Posterior cingulate gyrus (tissue), 11 donors: ENCODE measurements at places on chromosomes 5 and 9.

DNA sequence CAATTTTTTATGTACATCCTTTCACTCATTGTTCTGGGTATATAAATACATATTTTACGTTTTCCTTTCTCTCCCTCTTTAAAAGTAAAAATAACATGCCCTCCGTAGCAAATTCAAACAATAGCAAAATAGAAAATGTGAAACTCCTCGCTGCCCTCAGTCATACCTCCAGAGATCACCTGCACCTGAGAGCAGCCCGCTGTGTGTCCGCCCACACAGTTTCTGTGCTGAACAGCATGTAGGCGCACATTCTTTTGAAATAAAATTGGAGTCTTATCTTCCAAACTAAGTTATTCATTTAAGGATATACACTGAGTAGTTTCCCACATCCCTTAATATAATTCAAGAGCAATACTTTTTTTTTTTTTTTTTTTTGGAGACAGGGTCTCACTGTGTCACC is 255.7 kb downstream of the AOPEP start:
- DNase-seq: no peak

DNA sequence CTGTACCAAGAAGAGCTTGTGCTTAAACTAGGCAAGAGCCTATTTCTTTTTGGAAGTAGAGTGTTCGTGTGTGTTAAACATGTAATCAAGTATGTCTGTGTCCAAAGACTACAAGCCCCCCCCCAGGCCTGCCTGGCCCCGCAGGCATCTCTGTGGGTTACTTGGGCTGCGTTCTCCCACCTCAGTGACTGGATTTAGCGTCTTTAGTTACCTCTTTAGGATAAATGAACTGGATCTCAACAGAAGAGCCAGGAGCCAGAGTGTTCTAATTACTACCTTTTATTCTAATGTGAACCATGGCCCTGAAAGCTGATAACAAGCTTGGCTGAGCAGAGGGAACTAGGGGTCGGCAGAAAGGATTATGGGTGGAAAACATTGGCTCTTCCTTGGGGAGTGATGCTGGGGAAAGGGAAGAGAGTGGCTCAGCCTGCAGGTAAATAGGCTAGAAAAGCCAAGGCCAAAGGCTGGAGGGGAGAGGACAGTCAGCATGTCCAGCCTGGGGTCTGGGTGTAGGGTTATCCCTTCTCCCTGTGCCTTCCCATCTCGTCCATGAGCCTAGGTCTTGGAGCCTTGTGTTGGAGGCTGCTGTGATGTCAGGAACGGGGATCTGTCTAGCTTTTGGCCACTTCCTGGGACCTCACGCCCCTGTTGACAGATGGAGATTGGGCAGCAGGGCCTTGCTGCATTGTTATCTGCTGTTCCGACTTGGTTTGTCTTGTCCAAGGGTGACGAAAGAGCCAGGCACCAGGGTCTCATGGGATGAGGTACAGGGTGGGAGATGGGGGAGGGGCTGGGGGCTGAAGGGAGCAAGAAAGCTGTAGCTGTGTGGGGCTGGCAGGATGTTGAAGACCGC is 11.1 kb downstream of the CD74 start:
- no peak for DNase-seq

DNA sequence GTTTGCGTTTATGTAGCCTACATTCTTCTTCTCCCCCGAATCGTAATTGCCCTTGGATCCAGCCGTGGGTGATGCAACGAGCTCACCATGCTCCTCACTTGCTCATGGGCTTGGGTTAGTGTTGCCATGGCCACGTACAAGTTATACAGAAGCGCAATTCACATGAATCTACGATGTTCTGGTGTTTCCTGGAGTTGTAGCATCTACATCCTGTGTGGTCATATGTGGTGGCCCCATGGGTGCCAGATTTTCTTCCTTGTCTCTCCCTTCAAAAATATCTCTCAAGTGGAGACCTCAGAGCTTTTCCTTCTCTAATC is 115.3 kb downstream of the TLE4 start:
- no peak for DNase-seq

- DNase-seq: no peak
Measured at GRCh38 chr9:85262333-85262732, 479.4 kb downstream of the AGTPBP1 start.

- no peak for DNase-seq
Measured at GRCh38 chr9:28888806-28889205, 1315.5 kb upstream of the C9orf72 start.

GRCh38 chr5:175464074-175464941 is 14.1 kb upstream of the SFXN1 start:
- no peak for DNase-seq

DNA sequence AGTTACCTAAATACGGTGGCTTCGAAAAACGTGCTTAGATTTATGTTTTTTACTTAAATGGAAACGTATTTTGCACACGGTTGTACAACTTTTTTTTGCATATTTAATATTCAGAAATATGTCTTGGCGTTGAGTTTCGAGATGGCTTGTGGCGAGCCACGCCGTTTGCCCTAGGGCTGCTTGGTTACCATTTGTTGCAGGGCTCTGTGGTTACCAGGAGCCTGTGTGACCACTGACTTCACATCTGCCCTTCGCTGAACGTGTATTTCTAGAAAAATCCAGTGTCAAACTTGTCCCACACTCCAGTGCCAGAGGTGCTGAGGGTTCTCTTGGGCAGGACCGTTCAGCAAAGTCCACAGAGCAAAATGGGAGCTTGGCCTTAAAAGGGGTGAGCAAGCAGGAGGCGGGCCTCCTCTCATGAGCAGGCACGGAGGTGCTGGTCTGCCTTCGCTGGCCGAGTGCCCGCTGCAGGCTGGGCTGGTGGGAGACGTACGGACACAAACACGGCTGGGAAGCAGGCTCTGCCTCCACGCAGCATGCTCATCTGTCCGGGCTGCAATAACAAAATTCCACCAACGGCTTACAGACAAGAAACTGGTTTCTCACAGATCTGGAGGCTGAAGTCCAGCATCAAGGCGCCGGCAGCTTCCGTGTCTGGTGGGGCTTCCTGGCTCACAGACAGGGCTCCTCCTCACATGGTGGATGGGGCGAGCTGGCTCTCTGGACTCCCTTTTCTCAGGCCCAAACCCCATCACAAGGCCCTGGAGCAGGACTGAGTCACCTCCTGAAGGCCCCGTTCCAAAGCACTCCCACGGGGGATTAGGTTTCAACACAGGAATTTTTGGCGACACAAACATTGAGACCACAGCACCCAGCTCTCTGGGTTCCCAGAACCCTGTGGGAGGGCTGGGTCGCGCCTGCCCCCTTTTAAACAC is 5.4 kb downstream of the MRPL36 start:
- DNase-seq: no peak

DNA sequence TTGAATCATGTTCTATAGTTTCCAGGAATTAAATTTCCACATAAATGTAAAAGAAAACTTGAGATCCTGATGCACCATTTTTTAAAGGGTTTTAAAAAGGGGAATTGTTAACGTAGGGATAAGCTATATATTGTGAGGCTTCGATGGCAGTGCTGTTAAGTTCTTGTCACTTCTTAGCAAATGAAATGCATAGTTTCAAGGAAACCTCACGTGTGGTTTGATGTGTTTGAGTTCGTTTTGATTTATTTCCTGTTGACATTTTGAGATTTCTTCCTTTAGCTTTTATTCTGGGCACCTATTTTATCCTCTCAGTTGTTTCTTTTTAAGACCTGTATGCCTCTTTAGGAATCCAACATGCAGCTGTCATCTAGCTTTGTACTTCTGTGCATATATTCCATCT is 301.0 kb downstream of the DOCK8 start:
- no peak for DNase-seq

GRCh38 chr5:153818626-153819025 is 220.1 kb downstream of the FAM114A2 start:
- DNase-seq: no peak

DNA sequence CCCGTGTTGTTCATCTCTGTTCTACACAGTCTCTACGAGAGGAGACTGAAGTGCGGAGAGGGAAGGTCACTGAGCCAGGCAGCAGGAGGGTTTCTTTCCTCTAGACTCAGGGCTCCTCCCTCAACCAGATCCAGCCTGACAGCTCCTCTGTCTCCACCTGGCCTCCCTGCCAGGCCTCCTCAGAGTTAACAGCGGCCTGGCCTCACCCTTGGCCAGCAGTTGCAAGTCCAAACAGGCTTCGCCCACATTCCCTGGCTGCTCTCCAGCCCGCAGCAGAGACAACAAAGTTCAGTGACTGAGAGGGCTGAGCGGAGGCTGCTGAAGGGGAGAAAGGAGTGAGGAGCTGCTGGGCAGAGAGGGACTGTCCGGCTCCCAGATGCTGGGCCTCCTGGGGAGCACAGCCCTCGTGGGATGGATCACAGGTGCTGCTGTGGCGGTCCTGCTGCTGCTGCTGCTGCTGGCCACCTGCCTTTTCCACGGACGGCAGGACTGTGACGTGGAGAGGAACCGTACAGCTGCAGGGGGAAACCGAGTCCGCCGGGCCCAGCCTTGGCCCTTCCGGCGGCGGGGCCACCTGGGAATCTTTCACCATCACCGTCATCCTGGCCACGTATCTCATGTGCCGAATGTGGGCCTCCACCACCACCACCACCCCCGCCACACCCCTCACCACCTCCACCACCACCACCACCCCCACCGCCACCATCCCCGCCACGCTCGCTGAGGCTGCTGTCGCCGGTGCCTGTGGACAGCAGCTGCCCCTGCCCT is at the start of gene HRCT1:
TSS of gene HRCT1 (plus strand) at position 291 of the 768 bp plus-strand sequence. CDS start at position 377, 86 bp downstream.
- peak; percentile 86 for DNase-seq

DNA sequence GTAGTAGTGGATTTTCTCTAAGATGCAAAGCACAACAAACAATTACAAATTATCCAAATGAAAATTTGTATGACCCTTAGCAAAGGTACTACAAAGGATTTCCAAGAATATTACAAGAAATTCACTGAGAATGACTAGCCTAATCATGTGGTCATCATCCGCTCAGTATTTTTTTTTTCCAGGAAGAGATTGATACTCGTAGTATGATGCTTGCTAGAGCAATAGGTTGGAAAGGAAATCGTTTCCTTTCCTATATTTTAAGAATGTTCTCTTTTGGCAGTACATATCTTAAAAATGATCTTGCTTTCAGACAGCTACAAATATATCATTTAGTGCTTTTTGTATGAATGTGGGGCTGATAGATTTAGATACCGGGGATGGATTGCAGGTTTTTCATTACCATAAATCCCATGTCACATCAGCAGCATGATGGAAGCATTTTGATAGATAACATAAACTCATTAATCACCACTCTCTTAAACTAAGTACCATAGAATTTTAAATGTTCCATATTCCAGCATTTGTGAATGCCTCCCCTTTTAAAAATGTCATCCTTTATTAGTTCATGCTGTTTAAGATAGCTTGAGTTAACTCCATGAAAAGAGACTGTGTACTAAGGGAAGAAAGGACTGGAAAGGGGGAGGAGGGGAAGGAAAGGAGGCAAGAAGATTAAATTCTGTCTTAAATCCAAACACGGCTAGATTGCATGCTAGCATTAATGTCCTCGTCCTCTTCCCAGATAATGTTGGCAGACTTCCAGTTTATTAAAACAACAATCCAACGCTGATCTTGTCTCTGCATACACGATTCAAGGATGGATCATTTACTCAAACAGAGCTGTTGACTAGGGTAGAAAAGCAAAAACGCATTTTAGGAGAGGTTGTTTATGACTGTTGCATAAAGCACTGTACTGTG is 311.7 kb upstream of the ZNF608 start:
- DNase-seq: no peak

- DNase-seq: no peak
Measured at GRCh38 chr9:96720435-96720834, 57.5 kb downstream of the ZNF510 start.

DNA sequence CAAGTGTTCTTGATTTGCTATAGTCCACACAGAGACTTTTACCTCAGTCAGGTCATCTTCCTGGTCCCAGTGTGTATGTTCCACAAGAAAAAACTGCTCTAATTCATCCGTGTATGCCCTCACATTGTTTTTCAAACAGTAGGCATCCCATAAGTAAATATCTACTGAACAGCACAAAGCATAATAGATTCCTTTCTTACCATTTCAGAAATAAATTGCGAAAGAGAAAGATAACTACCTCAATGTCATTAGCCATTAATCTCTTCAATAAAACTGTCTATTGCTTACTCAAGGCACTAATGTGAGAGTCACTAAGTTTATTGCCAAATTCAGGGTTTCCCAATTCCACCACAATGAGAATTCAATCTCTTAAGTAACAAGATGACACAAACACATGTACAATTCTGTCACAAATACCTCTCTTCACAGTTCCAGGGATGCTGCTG is 9.6 kb downstream of the FBXW2 start:
- no peak for DNase-seq

- no peak for DNase-seq
Measured at GRCh38 chr9:108953983-108954574, 19.9 kb downstream of the ABITRAM start.

DNA sequence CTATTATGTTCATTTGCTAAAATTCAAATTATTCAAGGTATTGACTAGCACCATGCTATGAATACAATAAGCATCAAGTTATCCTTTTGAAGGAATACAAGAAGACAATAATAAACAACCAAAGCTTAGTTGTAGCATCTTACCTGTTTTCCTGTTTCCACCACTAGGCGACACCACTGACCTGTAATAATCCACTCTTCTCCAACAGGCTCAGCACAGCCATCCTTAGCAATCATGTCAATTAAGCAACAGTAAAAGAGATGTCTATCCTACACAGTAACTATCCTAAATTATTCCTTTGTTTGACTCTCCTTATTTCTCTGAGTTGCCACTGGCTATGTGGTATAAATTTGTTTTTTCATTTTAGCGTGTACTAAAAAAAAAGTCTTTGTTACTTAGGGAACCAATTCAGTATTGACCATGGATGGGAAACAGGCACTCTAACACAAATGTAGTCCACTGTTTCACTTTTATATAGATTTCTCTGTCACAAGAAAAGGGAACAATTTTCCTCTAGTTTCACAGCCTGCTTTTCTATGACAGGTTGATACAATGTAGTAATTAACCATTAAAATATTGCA is 46.2 kb downstream of the PCA3 start:
- peak; percentile 48 for DNase-seq

DNA sequence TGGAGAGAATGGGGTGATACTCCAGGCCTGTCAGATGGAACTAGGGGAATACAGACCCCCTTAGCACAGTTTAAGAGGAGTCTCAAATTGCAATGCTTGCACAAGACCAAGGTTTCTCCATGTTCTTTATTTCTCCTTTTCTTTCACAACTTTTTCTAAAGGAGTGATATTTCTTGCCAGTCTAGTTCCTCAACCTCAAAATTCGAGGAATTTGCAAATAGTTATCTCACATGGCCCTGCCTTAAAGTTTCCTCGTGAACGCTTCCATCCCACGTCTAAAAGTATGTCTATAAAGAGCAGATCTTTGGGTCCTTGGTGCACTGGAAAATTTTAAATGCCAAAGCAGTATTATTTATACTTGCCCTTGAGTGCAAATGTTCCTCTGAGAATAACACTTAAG is 373.8 kb upstream of the KLF4 start:
- DNase-seq: no peak
